ENCODE measurements at places on chromosomes 2 and 18. TPM values are rescaled to one million over a fixed set of nuclear protein-coding genes. Genes with fewer than 3 reads are reported as not detected.

Gene HOXD10
- not detected for total RNA-seq

DNA sequence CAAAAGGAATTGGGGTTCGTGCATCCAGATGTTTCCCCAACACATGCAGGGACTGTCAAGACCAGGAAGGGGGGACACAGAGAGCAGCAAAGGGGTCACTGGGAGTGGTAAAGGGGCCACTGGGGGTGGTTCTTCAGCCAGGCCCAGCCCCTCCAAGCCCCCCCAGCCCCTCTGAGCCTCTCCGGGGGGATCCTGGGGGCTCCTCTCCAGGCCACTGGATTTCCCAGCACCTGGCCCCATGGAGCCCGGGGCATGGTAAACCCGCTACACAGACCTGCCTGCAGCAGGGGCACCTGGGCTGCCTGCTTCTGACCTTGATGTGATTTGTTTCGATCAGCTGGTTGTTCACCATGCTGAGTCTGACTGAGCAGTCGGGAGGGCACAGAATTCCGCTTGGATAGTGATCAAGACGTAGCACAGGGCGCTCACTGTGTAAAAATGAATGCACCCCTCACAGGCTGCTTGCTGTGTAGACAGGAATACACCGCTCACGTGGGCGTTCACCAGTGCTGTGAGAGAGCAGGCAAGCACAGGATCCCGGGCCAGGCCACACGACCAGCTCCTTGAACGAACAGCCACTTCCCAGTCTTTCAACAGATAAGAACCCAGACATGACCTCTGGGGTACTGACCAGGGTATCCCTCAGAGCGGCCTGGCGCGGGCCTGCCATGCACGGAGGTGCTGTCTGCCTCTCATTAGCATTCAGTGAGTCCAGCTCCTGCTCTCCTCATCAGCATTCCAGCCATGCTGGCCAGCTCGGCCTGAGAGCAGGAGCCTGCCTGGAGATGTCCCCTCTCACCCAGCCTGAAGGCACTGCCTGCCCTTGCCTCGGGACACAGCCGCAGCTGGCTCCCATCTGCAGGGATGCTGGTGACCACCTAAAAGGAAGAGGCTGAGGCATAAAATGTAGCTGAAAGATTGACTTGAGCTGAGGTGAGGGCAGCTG, 73.3 kb upstream of the OTOS start:
- no peak for DNase-seq

DNA sequence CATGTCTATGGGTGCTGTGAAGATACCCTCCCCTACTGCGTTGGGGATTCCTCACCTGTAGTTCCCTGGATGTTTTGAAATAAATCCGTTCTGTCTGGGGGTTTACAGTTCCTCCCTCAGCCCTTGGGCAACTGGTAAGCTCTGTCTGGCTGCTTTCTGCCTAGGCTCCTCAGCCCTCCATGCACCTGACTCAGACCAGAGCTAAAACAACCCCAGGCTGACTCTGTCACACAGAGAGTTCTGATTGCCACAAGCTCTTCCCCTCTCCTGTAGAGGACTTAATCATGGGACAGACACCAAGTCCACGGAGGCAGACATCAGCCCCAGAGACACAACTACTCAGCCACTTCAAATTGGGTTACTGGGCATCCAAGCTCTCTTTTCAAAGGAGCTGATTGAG, 6.3 kb downstream of the VIT start:
- DNase-seq = no peak

DNA sequence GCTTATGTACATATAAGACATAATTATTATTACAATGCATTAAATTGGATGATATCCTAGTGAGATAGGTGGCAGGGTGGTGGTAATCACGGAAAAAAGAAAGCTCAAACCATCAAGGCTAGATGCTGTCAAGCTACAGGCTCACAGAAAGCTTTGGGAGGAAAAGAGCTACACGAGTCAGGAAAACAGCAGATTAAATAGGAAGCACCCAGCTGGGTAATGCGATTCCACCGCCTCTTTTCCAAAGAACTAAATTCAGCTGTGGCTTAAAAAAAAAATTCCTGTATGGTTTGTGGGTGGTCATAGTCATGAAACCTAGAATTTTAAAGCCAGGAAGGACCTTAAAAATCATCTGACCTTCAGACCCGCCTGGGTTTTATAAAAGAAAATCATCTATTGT, 23.7 kb upstream of the PTPN4 start:
- DNase-seq = no peak

GRCh38 chr2:207394203-207394781, 135.5 kb upstream of the CREB1 start:
- DNase-seq = peak; percentile 80

DNA sequence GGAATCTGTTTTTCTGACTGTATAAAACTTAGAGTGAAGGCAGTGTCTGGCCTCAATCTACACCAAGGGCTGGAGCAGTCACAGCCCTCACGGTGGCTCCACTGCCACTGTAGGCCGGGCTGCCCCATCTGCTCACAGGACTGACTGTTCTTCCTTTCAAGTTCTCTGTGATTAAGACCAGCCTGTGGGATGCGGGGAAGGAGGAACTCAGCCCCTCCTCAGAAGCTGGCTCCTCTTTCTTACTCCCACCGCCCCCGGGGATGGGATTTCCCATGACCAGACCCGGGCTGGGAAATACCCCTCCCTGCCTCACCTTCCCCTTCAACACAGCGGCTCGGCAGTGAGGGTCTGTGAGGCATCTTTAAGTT, 106.0 kb downstream of the COPS8 start:
- DNase-seq = no peak

Gene MDH1B
- 0.48 TPM for total RNA-seq

Gene CYP27A1
- 0.44 TPM for total RNA-seq

Gene NEU4
- total RNA-seq = not detected

GRCh38 chr2:190748966-190749365, 100.1 kb downstream of the NAB1 start:
- no peak for DNase-seq

Gene STARD6
- 0.14 TPM for total RNA-seq

Gene DAW1
- total RNA-seq = 0.39 TPM

Gene TEX44
- total RNA-seq = not detected

GRCh38 chr2:37992601-37993000, 67.5 kb downstream of the RMDN2 start:
- DNase-seq = no peak

Gene ANKRD62
- total RNA-seq = not detected

All from foreskin keratinocyte (primary cell).